ENCODE measurements at places on chromosomes 7 and 10.

GRCh38 chr10:50607356-50607925, 16.3 kb downstream of the SGMS1 start:
- DNase-seq: no peak

DNA sequence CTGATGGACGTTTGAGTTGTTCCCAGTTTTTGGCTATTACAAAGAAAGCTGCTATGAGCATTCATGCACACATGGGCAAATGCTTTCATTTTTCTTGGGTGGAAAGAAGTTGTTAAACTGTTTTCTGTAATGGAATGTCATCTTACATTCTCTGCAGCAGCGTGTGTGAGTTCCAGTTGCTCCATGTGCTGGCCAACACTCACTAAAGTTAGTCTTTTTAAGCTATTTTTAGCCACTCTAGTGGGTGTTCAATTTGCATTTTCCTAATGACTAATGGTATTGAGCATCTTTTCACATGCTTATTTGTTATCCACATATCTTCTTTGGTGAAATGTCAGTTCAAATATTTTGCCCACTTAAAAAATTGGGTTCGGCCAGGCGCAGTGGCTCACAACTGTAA, 82.8 kb upstream of the COL13A1 start:
- DNase-seq: no peak

GRCh38 chr10:36173364-36173763, 531.3 kb upstream of the FZD8 start:
- DNase-seq: no peak

DNA sequence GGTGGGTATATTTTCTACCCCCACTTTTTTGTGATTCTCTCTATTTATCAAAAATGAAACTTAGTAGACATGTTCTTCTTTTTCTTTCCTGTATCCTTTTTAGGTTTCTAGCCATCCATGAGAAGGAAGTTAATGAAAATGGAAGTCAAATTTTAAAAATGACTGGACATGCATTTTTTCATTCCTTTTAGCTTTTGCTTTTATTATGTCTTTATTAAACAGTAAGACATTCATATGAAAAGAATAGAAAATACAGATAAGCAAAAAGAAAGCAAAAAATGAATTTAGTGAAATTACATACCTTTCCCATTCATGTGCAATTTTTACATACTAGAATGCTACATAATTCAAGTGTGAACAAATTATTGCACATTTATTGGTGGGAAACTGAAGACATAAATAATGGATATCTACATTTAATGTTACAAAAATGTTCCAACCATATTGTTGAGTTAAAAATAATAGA, 88.7 kb downstream of the CPED1 start:
- DNase-seq: no peak

- DNase-seq: no peak
Observed at GRCh38 chr7:114086914-114087652, 168.3 kb upstream of the PPP1R3A start.

- no peak for DNase-seq
Observed at GRCh38 chr10:52245547-52245946, 68.5 kb upstream of the DKK1 start.

DNA sequence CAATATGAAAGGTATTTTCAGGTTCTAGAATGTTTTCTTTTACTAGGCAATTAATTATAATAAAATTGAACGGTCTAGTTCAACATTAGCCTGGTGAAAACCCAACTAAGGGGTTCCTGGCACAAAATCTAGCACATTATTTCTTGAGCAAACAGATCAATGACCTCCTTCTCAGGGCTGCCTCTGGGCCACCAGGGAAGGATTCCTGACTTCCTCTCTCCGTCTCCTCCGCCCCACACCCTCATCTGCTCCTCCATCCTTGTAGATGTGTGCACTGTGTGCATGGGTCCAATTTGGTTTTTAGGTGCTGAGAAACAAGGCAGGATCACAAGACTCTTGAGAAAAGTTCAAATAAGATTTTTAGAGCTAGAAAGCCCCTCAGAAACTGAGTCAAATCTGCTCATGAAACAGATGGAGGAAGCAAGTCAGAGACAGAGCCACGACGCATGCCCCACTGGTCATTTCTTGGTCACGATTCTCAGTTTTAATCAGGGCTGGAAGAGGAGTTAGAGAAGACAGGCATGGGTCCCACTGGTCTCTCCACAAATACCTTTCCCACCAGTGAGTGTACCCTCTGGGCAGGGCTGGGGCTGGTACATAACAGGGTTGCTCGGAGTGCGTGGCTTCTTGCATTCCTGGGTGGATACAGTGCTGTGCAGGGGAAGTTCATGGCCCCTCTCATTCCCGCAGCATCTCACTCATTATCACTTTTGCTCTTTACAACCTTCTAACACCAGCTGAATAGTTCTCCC, 3.8 kb downstream of the TRPV6 start:
- DNase-seq: no peak

DNA sequence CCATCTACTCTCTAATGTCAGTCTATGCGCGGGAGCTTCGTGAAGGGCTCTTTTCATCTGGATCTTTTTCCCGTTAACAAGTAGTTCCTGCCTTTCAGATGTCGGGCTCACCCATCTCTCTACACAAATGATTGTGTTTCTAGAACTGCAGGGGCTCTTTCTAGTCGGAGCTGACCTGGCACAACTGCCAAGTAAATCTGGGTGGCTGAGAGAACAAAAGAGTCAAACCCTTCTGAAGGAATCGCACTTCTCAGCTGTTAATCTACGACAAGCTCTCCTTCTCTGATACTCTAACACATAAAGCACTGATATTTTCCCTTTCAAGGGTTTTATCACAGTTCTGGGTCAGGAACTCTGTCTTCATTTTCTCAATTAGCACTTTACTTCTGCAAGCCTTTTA, 144.7 kb downstream of the NRP1 start:
- DNase-seq: no peak

GRCh38 chr7:2307690-2308107, 6.5 kb downstream of the SNX8 start:
- DNase-seq: peak; percentile 72

GRCh38 chr10:66180581-66181318, 745.1 kb upstream of the LRRTM3 start:
- peak; percentile 82 for DNase-seq

DNA sequence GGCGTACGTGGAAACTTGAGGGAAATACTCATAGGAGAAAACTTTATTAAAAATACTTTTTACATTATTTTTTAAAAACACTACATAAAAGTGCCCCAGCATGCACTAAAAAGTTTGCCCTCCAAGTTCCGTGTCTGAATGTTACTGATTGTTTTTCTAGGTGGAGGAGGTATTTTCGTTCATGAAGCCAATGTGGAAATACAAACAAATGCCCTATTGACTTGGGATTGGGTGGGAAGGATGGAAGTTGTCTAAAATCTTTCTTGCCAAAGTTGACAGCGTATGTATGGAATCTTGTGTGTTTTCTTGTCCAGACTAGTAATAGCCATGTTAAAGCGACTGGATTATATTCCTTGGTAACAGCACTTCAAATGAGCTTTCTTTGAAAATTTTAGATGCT, 1.2 kb downstream of the PROSER2 start:
- DNase-seq: no peak

DNA sequence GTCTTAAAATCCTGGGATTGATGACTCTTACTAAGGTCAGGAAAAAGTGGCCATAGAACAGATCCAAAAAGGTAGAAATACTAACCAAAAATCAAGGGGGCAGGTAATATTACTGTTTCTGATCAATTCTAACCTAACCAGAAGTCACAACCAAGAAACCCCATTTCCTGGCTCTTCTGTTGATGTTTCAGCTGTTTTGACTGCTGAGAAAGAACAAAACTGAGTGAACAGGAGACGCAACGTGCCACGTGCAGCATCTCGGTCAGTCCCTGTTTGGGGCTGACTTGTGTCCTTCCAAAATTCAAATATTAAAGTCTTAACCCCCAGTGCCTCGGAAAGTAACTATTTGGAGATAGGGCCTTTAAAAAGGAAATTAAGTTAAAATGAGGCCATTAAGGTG, 56.8 kb downstream of the JAZF1 start:
- no peak for DNase-seq

DNA sequence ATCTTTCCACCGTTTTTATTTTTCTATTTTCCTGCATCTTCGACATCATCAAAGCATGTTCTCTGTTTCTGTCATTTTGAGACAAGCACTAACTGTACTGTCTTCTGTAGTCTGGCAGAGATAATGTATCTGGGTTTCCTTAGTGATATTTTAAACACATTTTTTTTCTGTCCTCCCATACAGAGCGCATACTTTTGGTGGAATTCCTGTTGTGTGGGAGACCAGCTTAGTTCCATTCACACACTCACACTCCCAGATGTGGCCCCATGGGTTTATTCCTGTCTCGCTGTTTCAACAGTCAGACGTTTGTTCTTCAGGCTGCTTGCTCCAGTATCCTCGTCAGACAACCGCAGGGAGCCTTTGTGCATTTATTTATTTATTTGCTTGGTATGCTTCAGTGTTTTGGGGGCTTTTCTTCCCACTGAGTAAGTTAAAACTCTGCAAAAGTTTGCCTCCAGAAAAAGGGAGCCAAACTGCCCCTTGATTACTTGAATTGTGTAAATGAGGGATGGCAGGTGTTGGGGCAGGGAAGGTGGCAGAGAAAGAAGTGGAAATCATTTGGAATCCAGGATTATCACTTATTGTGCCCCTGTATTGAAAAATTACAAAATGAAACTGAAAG, 456.8 kb upstream of the KLF6 start:
- no peak for DNase-seq

DNA sequence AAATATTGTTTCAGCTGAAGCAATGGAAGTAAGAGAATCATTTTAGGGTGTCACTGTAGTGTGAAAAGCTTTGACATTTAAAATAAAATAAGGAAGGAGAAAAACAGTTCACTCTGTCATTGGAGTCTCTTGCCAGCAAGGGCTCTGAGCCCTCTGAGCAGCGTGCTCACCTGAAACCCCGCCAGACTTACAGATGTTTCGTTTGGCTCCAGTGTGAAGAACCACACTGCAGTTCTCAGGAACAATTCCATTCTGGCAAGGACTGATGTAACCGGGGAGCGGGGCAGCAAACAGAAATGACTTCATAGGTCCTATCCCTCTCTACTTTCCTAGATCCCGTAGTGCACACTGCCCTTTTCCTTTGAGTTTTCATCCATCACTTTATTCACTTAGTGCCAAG, 164.3 kb downstream of the CELF2 start:
- no peak for DNase-seq

DNA sequence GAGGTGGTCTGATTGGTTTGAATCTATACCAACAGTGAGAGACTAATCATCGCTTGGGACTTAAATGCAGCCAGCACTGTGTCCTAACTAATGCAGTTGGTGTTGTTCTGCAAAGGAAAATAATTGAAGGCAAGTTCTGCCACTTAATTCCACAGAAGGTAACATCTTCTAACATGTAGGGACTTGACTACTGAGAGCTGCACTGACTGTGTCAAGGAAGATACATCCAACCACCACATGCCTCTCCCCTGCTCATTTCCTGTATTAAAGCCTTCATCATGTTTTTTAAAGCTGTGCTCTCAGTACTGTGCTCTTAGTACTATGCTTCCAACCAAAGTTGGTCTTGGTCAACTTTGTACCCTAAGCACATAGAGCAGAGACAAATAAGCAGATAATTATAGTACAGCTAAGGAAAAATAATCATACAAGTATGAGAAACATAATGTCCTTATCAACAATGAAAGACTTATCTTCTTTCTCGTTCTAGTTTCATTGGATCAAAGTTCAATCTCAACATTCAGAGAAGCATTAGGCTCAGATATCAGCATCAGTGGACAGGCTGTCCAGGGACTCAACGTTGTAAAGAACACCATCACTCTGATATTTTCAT, 2.8 kb upstream of the CYP3A4 start:
- no peak for DNase-seq

DNA sequence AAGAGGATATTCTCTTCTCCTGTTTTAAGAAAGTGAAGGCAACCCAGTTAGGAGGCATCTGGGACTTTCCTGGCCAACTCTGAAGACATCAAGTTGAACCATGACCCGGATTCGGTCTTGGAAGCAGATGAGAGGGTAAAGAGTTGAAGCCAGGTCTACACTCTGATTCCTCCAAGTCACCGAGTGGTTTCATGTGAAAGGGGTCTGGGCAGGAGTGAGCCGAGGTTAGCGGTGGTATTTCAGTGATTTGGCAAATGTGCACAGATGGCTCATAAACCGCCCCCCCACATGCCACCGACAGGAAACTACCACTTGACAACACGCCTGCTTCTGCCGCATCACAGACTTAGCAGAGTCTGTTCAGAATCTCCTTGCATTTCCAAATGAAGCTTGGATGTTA, 11.4 kb upstream of the REPIN1 start:
- peak; percentile 99 for DNase-seq

- DNase-seq: peak; percentile 91
Observed at GRCh38 chr7:45136106-45137060, 21.2 kb upstream of the RAMP3 start.

DNA sequence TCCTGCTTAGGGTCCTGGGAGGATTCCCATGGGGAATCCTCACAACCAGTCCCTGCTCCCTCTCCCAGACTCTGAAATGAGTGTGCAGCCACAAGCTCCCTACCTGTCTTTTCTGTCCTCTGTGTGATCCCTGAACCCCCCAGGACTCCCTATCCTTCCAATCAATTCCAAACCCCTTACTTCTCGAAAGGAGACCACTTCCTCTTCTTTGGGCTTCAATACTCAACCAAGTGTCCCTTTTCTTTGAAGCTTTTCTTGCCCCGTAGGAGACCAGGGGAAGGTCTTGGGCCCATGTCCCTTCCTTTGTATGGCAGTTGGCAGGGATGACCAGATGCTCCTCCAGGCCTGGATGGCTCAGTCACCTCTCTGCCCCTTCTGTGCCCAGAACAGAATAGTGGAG, 1.7 kb downstream of the AEBP1 start:
- no peak for DNase-seq

DNA sequence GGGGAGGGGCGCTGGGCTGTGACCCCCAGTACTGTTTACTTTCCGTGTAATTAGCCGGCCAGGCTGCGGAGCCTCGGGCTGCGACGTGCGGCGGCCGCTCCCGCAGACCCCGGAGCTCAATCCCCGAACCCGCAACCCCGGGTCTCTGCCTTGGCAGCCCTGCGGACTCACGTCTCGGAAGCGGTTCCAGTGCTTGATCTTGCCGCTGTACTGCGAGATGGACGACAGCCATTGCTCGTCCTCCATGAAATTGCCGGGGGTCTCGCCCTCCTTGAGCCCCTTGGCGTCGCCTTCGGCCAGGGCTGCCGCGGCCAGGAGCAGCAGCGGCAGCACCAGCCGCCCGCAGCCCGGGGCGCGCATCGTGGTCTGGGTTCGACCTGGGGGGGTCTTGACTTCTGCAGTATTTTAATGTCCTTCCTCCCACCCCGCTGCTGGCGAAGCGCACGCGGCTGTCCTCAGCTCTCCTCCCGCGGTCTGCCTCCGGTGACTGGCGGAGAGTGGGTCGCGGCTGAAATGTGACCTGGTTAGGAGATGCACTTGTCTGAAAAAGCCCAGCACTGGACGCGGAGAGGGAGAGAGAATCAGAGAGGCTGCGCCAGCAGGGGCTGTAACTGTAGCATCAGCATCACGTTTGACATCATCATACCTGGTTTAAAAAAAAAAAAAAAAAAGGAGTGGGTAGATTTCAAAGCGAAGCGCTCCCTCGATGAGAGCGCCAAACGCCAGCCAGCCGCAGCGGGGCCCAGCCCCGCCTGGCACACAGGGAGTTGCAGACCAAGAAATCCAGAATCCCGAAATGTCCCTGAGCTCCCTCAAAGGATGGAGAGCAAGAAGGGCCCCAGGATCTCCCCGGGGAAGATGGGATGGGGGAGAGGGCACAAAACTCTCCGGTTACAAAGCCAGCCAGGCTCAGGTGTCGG, at the start of gene SPOCK2:
TSS of gene SPOCK2 (minus strand) at position 583 of the 920 bp plus-strand sequence. CDS start at position 360, 223 bp downstream.
- DNase-seq: no peak

All from common myeloid progenitor, CD34-positive (primary cell).